GM23248 (cell line): ENCODE measurements at places on chromosomes 5 and 9. TPM values are rescaled to one million over a fixed set of nuclear protein-coding genes. Genes with fewer than 3 reads are reported as not detected.

DNA sequence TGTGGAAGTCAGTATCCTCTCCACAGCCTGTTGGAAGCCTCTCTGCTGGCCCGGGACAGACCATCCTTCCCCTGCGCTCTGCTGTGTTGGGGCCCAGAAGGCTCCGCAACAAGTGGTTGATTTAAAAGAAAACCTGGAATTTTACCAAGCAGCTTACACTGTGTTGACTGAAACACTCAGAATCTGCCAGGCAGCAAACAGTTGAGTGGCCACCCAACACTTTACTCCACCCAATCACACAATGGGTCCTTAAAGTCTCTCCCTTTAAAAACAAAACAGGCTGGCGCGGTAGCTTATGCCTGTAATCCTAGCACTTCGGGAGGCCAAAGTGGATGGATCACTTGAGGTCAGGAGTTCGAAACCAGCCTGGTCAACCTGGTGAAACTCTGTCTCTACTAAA, 28.0 kb upstream of the DMRT3 start:
- no peak for DNase-seq

DNA sequence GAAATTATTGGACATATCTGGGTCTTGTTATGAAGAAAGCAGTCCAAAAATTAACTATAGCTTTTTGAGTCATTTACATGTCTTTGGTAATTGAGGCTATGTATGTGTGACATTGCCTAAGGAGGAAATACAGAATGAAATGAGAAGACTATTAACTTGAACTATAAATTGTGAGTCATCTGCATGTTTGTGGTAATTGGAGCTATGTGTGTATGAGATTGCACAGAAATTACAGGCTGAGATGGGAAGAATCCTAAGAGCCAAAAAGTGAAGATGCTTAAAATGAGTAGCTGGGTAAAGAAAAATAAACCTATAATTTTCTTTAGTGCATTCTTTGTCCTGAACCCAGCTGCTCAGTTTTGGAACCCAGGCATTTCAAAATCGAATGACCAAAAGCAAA, 747.6 kb upstream of the EDIL3 start:
- no peak for DNase-seq

GRCh38 chr9:122642226-122642625, 15.2 kb downstream of the OR1B1 start:
- DNase-seq = peak; percentile 28

DNA sequence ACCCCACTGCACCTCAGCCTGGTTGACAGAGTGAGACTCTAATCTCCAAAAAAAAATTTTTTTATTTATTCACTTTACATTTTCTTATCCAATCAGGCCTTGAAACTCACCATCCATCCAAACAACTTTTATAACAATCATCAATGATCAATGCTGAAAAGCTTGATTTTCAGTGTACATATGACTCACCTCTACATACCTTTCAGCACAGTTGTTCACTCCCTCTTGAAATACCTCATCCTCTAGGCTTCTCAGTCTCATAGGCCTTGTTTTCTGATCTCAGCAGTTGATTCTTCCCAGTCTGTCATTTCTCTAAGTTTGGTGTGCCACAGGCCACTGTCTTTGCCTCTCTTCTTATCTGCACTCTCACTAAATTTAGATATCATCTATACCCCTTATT, 36.2 kb downstream of the GRIN3A start:
- no peak for DNase-seq

Gene TOMM5
- polyA plus RNA-seq = 282 and 288 TPM in 2 replicates

- peak; percentile 73 for DNase-seq
Observed at GRCh38 chr9:122498883-122499288, 11.7 kb upstream of the OR1J2 start.

GRCh38 chr5:171632616-171633015, 153.0 kb upstream of the SMIM23 start:
- no peak for DNase-seq

Gene SARDH
- polyA plus RNA-seq = 0.16 and 0.30 TPM in 2 replicates

- peak; percentile 2 for DNase-seq
Observed at GRCh38 chr5:171067540-171068130, 205.8 kb downstream of the RANBP17 start.

Gene F12
- 1.2 and 1.8 TPM in 2 replicates for polyA plus RNA-seq

DNA sequence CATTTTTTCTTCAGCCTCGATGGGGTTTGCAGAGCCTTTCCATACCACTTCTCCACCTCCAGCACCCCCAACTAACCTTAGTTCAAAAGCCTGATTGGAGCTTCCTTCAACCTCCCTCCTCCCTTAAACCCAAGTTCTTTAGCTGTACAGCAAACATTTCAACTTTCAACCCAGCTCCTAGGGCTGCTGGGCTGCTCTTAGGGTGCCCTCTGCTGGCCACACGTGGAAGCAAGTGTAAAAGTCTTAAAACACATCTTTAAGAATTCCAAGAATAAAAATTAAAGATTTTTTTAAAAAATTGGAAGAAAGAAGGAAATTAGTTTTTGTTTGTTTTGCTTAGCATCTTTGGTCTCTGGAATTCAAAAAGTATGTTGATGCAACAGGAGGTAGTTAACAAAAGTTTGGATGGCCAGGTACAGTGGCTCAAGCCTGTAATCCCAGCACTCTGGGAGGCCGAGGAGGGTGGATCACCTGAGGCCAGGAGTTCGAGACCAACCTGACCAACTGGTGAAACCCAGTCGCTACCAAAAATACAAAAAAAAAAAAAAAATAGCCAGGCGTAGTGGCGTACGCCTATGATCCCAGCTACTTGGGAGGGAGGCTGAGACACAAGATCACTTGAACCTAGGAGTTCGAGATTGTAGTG, 15.5 kb upstream of the HSD17B3 start:
- peak; percentile 57 for DNase-seq

DNA sequence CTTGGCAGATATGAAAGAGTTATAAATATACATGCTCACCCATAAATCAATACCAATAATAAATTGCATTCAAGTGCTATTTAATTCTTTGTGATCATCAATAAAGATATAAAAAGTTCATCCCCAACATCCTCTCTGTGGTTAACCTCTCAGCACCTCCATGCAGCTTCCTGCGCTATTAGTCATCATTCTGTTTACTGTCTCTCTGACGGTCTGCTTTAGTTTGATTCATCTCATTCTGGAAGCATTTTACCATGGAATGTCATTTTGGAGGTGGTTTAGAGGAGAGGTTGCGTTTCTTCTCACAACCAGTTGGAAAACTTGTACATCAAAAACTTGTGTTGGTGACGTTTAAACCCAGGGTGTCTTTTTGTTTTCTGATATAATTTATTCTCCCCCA, 486.6 kb downstream of the BRINP1 start:
- DNase-seq = peak; percentile 55

DNA sequence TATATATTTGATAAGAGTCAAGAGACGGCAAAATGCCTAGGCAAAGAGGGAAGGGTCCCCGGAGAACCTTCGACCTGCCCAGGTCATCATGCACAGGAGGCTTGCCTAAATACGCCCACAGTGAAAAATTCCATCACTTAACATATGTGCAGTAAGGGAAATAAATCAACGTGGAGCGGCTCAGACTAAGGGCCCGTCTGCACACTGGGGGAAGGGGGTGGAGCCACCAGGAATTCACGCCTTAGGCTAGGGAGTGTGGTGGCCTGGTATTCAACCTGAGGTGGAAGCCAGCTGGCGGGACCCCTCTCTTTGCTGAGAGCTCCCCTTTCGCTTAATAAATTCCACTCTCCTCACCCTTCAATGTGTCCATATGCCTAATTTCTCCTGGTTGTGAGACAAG, 8.3 kb downstream of the PTBP3 start:
- DNase-seq = no peak

GRCh38 chr5:168182269-168182668, 109.2 kb upstream of the WWC1 start:
- DNase-seq = no peak

- DNase-seq = no peak
Observed at GRCh38 chr5:9314558-9314957, 231.3 kb downstream of the SEMA5A start.

DNA sequence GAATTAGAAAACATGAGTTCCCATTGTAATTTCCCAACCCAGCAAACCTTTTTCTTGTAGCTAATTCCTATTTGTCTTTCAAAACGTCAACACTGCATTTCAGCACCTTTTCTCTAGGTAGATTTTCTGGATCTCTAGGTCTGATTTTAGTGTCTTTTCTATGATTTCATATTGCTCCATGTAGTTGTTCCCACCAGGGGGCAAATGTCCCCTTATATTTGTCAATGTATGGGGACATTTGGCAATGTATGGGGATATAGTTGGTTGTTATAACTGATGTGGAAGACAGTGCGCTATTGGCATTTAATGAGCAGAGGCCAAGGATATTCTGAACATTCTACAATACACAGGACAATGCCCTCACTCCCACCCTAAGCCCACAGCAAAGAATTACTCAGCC, 273.9 kb upstream of the ADRA1B start:
- no peak for DNase-seq
